ENCODE measurements at places on chromosomes 5 and 9.
A peak's percentile ranks its signal among the peaks of the same experiment; 100 is the strongest.

DNA sequence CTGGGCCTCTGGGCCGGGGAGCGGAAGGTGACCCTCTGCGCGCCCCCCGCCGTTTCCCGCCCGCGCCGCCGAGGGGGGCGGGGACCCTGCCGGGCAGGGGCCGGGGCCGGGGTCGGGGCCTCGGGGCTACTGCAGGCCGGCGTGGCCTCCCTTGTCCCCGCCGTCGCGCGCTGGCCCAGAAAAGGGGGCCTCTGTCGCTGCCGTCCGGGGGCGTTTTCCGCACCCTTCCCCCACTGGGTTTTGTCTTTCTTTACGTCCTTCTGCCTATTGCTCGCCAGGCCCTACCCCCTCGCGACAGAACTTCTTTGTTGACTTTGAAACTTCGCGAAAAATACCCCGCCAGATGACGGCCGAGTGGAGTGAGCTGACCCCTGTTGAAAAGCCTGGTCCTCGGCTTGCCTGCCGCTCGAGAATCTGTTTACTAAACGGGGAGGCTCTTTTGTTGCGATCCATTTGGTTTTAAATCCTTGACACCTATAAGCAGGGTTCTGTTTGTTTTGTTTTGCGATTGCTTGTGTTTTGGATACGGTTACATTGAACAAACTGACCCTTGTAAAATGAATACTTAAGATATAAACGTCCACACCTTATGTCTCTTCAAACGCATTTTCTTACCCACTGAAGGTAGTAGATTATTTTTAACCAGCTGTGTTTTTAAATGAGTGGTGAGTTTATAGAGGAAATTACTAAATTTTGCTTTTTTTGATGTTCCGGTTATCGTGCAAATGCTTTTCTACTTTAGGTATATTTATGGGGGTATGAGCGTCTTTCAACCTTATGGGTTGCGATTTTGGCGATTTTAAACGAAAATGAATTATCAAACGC is 765 bp downstream of the MARCHF6 start:
- DNase-seq, result peak; percentile 59

DNA sequence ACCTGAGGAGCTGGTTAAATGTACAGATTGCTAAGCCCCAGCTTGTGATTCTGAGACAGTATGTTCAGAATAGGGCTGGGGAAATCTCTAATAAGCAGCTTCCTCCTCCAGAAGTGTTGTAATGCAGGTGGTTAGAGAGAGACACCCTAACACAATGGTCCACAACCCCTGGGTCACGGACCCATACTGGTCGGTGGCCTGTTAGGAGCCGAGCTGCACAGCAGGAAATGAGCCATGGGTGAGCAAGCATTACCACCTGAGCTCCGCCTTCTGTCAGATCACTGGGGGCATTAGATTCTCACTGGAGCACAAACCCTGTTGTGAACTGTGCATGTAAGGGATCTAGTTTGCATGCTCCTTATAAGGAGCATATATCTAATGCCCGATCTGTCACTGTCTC is 61.8 kb downstream of the SLC36A1 start:
- DNase-seq, result no peak

- DNase-seq, result no peak
These were observed 88.5 kb downstream of the SUSD1 start for GRCh38 chr9:112086627-112087026.

GRCh38 chr9:114824110-114824509 is 18.3 kb upstream of the TNFSF15 start:
- no peak for DNase-seq

DNA sequence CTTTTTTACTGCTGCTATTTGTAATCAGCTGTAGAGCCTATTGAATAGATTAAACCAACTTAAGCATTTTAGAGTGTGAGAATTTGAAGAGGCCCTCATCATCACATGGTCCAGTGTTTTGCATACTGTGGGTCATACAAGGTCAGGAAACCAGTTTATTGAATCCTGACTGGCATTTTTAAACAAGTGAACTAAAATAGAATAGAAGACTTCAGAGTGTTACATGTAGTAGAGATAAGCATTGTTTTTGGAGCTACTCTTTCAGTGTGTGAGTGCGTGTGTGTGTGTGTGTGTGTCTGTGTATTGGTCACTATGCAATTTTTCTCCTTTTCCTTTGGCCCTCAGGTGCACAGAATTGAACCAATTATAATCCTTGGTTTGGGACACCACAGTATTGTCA is 114.4 kb downstream of the SLC28A3 start:
- DNase-seq, result no peak

GRCh38 chr9:125861405-125862058 is 114.4 kb downstream of the PBX3 start:
- DNase-seq, result no peak

DNA sequence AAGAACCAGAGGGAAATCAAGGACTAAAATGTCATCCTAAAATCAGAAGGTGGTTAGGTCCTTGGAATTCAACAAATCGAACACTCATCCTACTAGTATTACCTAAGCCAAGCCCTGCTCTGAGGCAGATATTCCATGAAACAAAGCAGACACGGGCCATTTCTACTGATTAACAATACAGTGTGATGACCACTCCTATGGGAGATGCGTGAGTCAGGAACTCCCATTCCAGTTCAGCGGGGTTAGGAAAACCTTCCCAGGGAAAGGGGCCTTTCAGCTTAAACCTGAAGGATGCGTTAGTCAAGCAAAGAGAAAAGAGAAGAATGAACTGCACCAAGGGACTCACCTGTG is 117.8 kb upstream of the LHFPL2 start:
- no peak for DNase-seq

Data from aorta (tissue), 5 donors.